ENCODE measurements at places on chromosomes 7 and 10.
A peak's percentile ranks its signal among the peaks of the same experiment; 100 is the strongest.

DNA sequence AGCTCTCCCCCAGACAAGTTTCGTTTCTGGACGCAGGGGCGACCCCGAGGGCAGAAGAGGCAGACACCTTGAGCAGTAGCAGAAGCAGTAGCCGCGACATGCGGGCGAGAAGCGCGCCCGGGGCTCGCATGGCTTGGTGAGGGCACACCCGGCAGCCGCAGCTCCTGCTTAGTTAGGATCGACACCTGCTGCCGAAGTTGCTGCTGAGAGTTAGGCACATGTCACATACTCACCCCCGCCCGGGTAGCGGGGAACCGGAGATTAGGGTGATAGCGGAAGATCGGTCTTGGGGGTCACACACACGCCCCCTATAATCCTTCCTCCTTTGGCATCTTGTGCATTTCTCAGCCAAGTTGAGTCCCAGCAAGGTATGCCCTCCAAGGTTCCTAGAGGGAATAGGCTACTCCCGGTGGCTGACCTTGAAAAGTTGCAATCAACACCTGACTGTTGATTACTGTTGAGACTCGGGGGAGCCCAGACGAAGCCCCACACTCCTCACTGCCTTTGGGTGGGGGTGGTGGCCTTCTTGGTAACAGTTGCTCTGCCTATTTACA is 668 bp downstream of the GPR37 start:
- peak; percentile 31 for DNase-seq

GRCh38 chr7:118372530-118372929 is 148.0 kb downstream of the ANKRD7 start:
- no peak for DNase-seq

GRCh38 chr7:134954197-134955082 is 31.9 kb upstream of the AGBL3 start:
- no peak for DNase-seq

- no peak for DNase-seq
Observed at GRCh38 chr7:128687131-128687530, 15.0 kb downstream of the GARIN1A start.

- no peak for DNase-seq
Observed at GRCh38 chr7:1236132-1236661, 3.5 kb downstream of the UNCX start.

- DNase-seq: no peak
Observed at GRCh38 chr7:106050002-106050745, 61.9 kb downstream of the SYPL1 start.

DNA sequence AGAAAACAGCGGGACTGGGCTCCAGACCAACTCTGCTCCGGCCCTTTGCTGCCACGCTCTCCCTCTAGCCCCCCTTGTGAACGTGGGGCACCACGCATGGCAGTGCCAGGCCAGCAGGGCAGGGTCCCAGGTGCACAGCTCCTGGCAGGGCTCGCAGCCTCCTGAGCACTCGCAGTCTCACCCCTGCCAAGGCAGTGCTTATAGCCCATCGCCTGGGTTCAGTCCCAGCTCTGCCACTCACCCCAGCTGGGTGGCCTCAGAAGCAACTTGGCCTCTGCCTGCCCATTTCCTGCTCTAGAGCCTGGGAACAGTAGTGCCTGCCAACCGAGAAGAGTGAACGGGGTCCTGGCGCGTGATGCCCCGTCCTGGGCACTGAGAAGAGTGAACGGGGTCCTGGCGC is 36.3 kb downstream of the CFAP46 start:
- no peak for DNase-seq

- DNase-seq: no peak
Observed at GRCh38 chr7:5432691-5433090, 9.1 kb upstream of the TNRC18 start.

GRCh38 chr10:78658645-78659597 is 409.8 kb upstream of the ZMIZ1 start:
- no peak for DNase-seq

GRCh38 chr7:120814253-120814939 is 43.5 kb downstream of the TSPAN12 start:
- no peak for DNase-seq

GRCh38 chr7:105346138-105346537 is 42.6 kb downstream of the SRPK2 start:
- no peak for DNase-seq
